Adrenal gland (tissue), 19 donors: ENCODE measurements at places on chromosomes 7 and 10. TPM values are rescaled to one million over a fixed set of nuclear protein-coding genes. Genes with fewer than 3 reads are reported as not detected.

Gene TET1
- total RNA-seq: 3.6 TPM

DNA sequence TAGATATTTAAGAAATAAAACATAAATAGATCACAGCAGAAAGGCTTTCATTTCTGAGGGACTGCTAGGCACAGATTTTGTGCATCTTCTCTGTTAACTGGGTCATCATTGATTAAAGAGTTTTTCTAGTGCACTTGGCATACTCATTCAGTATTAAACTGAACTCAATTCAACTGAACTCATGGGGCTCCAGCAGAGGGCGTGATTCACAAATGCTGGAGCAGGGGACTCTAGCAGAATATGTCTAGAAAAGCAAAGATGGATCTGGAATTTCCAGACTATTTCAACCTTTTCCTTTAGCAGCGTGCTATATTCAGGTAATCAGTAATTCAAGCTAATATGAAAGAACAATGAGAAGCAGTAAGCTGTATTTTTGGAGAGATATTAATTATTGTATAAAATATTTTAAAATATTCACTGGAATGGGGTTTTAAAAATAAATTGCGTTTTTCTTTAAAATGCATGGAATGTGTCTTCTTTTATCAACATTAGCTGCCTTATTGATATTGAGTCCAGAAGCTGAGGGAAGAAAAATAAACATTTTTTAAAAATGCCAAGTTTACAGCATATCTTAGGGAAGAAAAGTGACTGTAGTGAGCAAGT lies 296.8 kb upstream of the CACNA2D1 start:
- no peak overlapping the region for H3K4me3 ChIP-seq
- H3K4me1 ChIP-seq: no peaks in the 10 kb centered on the region
- no peaks in the 10 kb centered on the region for H3K36me3 ChIP-seq

Gene MTPN
- total RNA-seq: 83.3 TPM

GRCh38 chr10:6174201-6174874 lies 28.4 kb upstream of the PFKFB3 start:
- no peaks in the 10 kb centered on the region for H3K27me3 ChIP-seq
- DNase-seq: no peak
- H3K4me3 ChIP-seq: no peak overlapping the region
- peaks cover 10% of the 10 kb centered on the region for H3K4me1 ChIP-seq
- no peak overlapping the region for H3K27ac ChIP-seq
- H3K36me3 ChIP-seq: no peaks in the 10 kb centered on the region

DNA sequence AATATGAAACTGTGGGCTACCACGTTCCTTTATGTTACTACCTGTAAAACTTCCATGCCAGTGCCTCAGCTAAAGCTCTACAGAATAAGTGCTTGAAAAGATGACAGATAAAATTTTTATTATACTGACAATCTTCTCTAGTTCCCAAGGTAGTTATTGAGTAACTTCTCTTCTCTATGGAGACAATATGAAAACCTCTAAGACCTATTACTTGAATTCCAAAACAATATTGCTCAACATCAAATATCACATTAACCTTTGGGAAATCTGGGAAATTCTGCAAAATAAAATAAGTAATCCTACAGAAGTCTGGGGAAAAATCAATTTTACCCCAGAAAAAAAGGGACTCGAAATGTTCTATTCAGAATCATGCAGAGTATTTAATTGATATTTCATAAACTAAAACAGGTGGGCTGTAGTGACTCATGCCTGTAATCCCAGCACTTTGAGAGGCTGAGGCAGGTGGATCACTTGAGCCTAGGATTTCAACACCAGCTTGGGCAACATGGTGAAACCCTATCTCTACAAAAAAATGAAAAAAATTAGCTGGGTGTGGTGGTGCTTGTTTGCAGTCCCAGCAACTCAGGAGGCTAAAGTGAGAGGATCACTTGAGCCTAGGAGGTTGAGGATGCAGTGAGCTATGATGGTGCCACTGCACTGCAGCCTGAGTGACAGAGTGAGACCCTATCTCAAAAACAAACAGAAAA lies 23.8 kb upstream of the ANK3 start:
- no peak overlapping the region for H3K4me3 ChIP-seq
- no peaks in the 10 kb centered on the region for H3K4me1 ChIP-seq
- H3K27me3 ChIP-seq: no peaks in the 10 kb centered on the region
- no peaks in the 10 kb centered on the region for H3K36me3 ChIP-seq
- no peak overlapping the region for H3K27ac ChIP-seq

DNA sequence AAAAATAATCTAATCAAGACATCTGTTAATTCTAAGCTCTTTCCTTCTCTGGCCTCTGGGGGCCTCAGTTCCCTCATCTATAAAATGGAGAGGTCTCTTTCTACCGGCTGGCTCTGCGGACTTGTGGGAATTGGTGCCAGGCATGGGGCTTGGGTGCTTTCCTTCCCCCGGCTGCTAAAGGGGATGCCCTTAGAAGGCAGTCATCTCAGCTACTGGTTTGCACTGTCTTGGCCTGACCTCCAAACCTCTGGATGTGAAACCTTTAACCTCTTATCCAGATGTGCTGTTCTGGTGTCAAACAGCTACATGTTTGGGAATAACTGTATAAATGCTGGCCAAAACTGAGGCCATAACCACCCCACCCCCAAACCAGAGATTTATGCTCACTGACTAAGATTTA lies 320.0 kb downstream of the RPS24 start:
- H3K27me3 ChIP-seq: no peaks in the 10 kb centered on the region
- H3K27ac ChIP-seq: no peak overlapping the region
- no peak for DNase-seq
- H3K4me1 ChIP-seq: no peaks in the 10 kb centered on the region
- H3K36me3 ChIP-seq: no peaks in the 10 kb centered on the region

GRCh38 chr10:79387974-79388850 lies 40.9 kb downstream of the PPIF start:
- H3K4me1 ChIP-seq: no peaks in the 10 kb centered on the region
- peak; percentile 0 for DNase-seq
- no peaks in the 10 kb centered on the region for H3K27me3 ChIP-seq
- no peak overlapping the region for H3K27ac ChIP-seq

DNA sequence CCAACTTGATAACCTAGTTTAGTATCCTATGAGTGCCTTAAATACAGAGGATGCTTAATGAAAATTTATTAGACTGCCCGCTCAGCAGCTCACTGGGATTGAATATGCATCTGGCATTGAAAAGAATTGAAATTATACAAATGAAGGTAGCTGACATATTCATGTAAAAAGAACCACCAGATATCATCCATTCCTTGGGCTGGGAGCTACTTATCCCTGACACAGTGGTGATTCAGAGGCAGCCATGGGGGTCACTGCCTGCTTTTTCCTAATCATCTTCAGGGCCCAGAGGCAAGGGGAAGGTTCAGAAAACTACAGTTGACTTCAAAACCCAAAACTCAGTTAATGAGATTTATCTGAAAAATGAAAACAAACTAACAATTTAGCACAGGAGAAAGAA lies 120.9 kb downstream of the TRIL start:
- no peak overlapping the region for H3K27ac ChIP-seq
- H3K27me3 ChIP-seq: peaks cover 8% of the 10 kb centered on the region
- no peaks in the 10 kb centered on the region for H3K36me3 ChIP-seq
- no peak for DNase-seq
- H3K4me1 ChIP-seq: no peaks in the 10 kb centered on the region

GRCh38 chr10:606762-607544 lies 82.5 kb downstream of the DIP2C start:
- no peak for DNase-seq
- no peaks in the 10 kb centered on the region for H3K36me3 ChIP-seq
- no peak overlapping the region for H3K27ac ChIP-seq
- no peaks in the 10 kb centered on the region for H3K27me3 ChIP-seq
- H3K4me3 ChIP-seq: no peak overlapping the region

GRCh38 chr10:89785095-89785494 lies 83.7 kb downstream of the KIF20B start:
- H3K4me1 ChIP-seq: no peaks in the 10 kb centered on the region
- H3K27ac ChIP-seq: no peak overlapping the region
- no peaks in the 10 kb centered on the region for H3K36me3 ChIP-seq
- DNase-seq: no peak
- H3K27me3 ChIP-seq: no peaks in the 10 kb centered on the region
- H3K4me3 ChIP-seq: no peak overlapping the region

Gene INA
- total RNA-seq: 0.48 TPM

GRCh38 chr7:51070151-51070550 lies 246.5 kb downstream of the COBL start:
- H3K4me1 ChIP-seq: peaks cover 5% of the 10 kb centered on the region
- H3K27ac ChIP-seq: no peak overlapping the region
- no peaks in the 10 kb centered on the region for H3K27me3 ChIP-seq
- DNase-seq: no peak
- no peak overlapping the region for H3K4me3 ChIP-seq

Gene EN2
- total RNA-seq: 0.19 TPM

Gene LIPN
- total RNA-seq: not detected

GRCh38 chr7:28473571-28474281 lies 61.4 kb downstream of the CREB5 start:
- no peak for DNase-seq
- H3K27ac ChIP-seq: no peak overlapping the region
- H3K27me3 ChIP-seq: no peaks in the 10 kb centered on the region
- no peaks in the 10 kb centered on the region for H3K36me3 ChIP-seq
- no peaks in the 10 kb centered on the region for H3K4me1 ChIP-seq
- H3K4me3 ChIP-seq: no peak overlapping the region

DNA sequence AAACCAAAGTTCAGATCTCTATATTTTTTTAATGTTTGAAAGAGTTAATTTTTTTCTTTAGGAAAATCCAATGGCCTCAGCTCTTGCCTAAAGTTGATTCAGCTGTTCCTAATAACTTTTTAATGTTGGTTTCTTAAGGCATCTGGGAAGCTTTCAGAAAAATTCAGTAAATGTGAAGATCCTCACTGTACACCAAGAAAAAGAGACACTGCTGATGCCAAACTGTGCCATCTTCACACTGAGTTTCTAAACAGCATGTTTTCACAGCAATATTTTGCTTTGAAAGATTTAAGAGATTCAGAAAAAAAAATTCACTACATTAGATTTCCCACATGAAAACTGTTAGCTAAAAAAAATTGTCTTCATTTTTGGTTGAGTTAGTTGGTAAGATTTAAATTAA lies 249.4 kb downstream of the NEBL start:
- H3K4me3 ChIP-seq: no peak overlapping the region
- H3K36me3 ChIP-seq: no peaks in the 10 kb centered on the region
- H3K27me3 ChIP-seq: no peaks in the 10 kb centered on the region
- H3K27ac ChIP-seq: no peak overlapping the region

Gene COMTD1
- total RNA-seq: 59.6 TPM

DNA sequence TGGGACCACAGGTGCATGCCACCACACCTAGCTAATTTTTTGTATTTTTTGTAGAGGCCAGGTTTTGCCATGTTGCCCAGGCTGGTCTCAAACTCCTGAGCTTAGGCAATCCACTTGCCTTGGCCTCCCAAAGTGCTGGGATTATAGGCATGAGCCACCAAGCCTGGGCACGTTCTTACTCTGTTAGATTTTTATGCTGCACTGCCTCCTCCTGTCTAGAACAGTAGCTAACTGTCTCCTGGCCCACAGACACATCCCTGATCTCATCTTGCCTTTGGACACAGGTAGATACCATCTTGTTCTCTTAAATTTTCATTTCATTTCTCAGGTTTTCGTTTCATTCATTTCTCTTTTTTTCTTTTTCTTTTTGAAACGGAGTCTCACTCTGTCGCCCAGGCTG lies 41.1 kb downstream of the BLVRA start:
- no peak overlapping the region for H3K27ac ChIP-seq
- no peaks in the 10 kb centered on the region for H3K4me1 ChIP-seq
- DNase-seq: no peak
- H3K4me3 ChIP-seq: no peak overlapping the region
- no peaks in the 10 kb centered on the region for H3K36me3 ChIP-seq
- no peaks in the 10 kb centered on the region for H3K27me3 ChIP-seq

GRCh38 chr10:46239247-46239646 lies 47.5 kb upstream of the ANTXRL start:
- H3K4me3 ChIP-seq: no peak overlapping the region
- H3K36me3 ChIP-seq: no peaks in the 10 kb centered on the region
- no peak for DNase-seq
- no peaks in the 10 kb centered on the region for H3K4me1 ChIP-seq
- no peak overlapping the region for H3K27ac ChIP-seq
- H3K27me3 ChIP-seq: no peaks in the 10 kb centered on the region

GRCh38 chr7:106190589-106191330 lies 78.6 kb upstream of the SYPL1 start:
- H3K27me3 ChIP-seq: no peaks in the 10 kb centered on the region
- H3K4me1 ChIP-seq: no peaks in the 10 kb centered on the region
- H3K4me3 ChIP-seq: no peak overlapping the region
- no peaks in the 10 kb centered on the region for H3K36me3 ChIP-seq
- no peak overlapping the region for H3K27ac ChIP-seq
- DNase-seq: no peak

DNA sequence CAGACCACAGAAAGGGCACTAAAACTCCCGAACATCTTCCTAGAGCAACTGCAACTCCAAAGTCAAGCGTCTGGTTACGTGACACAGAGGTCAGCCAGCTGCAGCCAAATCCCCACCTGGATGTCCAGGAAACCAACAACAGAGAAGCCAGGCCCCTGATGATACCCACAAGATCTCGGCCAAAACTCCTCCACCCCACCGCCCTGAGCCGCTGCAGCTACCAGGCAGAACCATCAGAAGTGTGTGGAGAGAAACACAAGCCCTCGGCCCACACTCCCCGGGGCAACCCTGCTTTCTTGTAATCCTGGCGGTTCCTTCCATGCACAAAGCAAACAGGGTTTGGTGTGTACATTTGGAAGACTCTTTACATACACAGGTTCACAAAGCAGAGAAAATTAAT lies 8.7 kb downstream of the CHST15 start:
- no peaks in the 10 kb centered on the region for H3K36me3 ChIP-seq
- no peak for DNase-seq
- H3K27me3 ChIP-seq: no peaks in the 10 kb centered on the region

DNA sequence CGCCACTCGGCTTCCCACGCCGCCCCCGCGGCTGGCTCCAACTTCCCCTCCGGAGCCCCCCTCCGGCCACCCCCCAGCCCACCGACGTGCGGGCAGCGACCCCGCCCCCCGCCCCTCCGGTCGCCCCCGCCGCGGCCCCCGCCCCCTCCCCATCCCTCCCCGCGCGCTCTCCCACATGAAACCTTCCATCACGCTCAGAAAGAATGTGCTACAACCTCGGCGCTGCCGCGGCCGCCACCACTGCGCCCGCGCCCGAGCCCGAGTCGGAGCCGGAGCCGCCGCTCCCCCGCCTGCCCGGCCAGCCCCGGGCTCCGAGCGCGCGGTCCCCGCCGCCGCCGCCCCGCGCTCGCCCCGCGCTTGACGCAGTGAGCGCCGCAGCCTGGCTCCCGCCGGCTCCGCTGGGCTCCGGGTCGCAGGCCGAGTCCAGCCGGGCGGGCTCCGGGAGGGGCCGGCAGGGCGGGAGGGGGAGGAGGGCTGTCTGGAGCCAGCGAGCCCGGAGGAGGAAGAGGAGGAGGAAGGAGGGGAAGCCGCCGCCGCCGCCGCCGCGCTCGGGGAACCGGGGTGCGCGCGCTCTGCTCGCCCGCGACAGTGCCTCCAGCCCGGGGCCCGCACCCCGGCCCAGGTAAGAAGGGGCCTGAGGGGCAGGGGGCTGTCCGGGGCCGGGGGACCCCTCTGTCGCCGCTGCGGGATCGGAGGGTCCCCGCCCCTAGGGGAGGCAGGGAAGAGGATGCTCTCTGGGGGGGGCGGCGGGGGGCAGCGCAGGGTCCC lies 4.3 kb upstream of the ELFN1 start:
- peaks cover 60% of the 10 kb centered on the region for H3K27me3 ChIP-seq
- H3K36me3 ChIP-seq: no peaks in the 10 kb centered on the region
- no peak overlapping the region for H3K4me3 ChIP-seq
- peak; percentile 27 for DNase-seq
- H3K27ac ChIP-seq: no peak overlapping the region
